Activated T-helper 17 cell treated with anti-CD3 and anti-CD28 coated beads, Interleukin-2, amount 50 U/mL, for 72 hours (primary cell): ENCODE measurements at places on chromosomes 5 and 9. TPM values are rescaled to one million over a fixed set of nuclear protein-coding genes. Genes with fewer than 3 reads are reported as not detected.

TMEM252 gene
- total RNA-seq: not detected

PLCXD3 gene
- total RNA-seq: not detected

PRKACG gene
- total RNA-seq: not detected

KIF20A gene
- total RNA-seq: 73.0 TPM

ATG10 gene
- 6.1 TPM for total RNA-seq

CYLC2 gene
- not detected for total RNA-seq

DCTN4 gene
- total RNA-seq: 41.9 TPM

GDNF gene
- total RNA-seq: not detected

RORB gene
- not detected for total RNA-seq

TMEM215 gene
- total RNA-seq: not detected

SKP2 gene
- 32.8 TPM for total RNA-seq

BTNL3 gene
- total RNA-seq: not detected

CDC25C gene
- 11.5 TPM for total RNA-seq

CCDC187 gene
- 0.02 TPM for total RNA-seq

SPINK4 gene
- not detected for total RNA-seq

DNAH5 gene
- total RNA-seq: not detected

FAM151B gene
- total RNA-seq: 0.42 TPM

TAF1L gene
- total RNA-seq: not detected

STPG3 gene
- not detected for total RNA-seq

GOLPH3 gene
- 74.1 TPM for total RNA-seq

CNTNAP3B gene
- not detected for total RNA-seq

EXD3 gene
- 8.8 TPM for total RNA-seq

F12 gene
- total RNA-seq: 4.6 TPM

CTNND2 gene
- total RNA-seq: 0.21 TPM

MOB3B gene
- total RNA-seq: 0.24 TPM

GNE gene
- 19.3 TPM for total RNA-seq

BOD1 gene
- 23.1 TPM for total RNA-seq

FBXO10 gene
- 3.6 TPM for total RNA-seq

SREK1 gene
- total RNA-seq: 60.0 TPM

GARNL3 gene
- total RNA-seq: 5.1 TPM

SLC1A3 gene
- 0.26 TPM for total RNA-seq

TTC23L gene
- total RNA-seq: 0.08 TPM

MLANA gene
- not detected for total RNA-seq

CAMK2A gene
- total RNA-seq: not detected

ZNG1A gene
- total RNA-seq: 38.8 TPM

CER1 gene
- not detected for total RNA-seq

PDLIM7 gene
- total RNA-seq: 34.9 TPM
